ENCODE measurements at places on chromosomes 1 and 21.

DNA sequence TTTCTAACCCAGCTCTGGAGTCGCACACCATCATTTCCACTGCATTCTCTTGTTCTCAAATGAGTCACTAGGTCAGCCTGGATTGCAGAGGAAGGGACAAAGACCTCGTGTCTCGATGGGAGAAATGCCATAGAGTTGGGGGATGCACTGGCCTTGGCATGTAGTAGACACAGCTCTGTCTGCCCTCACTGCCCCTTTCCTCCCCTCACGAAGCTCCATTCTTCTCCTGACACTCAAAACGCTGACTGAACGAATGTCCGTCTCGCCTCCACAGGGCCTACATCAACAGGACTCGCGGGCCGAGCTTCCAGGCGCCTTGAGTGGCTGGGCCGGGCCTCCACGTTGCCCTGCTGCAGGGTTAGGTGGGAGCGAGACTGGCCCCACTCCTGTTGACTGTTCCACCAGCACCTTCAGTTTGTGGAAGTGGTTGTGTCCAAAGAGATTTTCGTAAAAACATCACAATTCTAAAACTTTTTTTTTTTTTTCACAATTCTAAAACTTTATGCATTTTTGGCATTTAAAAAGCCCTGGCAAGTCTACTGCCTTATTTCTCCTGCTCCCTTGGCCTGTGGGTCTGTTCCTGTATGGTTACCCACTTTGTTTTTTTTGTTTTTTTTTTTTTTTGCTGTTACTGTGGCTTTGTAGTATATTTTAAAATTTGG is 18.8 kb downstream of the PKNOX1 start:
- no peak for DNase-seq

GRCh38 chr1:187991944-187992343 is 1163.2 kb downstream of the PLA2G4A start:
- no peak for DNase-seq

DNA sequence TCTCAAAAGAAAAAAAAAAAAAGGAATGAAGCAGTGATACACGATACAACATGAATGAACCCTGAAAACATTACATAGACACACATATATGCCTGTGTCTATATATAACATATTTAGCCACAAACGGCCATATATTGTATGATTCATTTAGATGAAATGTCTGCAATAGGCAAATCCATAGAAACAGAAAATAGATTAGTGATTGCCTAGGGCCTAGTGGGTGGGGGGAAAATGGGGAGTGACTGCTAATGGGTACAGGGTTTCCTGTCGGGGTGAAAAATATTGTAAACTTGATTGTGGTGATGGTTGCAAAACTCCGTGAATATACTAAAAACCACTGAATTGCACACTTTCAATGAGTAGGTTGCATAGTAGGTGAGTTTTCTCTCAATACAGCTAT is 6.0 kb upstream of the H6PD start:
- DNase-seq: no peak

- DNase-seq: no peak
These were observed 3.1 kb downstream of the SIM2 start for GRCh38 chr21:36701756-36702621.

DNA sequence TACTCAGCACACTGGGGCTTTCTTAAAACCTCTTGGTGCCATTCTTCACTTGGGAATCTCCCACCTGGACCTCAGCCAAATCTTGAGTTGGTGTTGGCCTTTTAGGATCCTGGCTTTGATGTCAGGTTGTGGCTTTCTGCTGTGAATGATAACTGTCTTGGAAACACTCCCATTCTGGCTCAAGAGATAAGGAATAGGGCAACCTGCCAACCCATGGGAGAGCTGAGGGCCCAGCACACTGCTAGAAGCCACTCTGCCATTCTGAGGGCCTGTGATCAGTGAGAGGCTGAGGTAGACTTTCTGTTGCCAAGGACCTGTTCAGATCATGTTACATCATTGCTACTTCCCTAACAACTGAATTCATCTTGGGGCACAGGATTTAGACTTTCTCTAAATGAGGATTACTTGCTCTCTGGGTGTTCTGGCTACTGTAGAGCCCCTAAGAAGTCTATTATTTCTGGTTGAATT is 45.8 kb downstream of the TTC39A start:
- no peak for DNase-seq

DNA sequence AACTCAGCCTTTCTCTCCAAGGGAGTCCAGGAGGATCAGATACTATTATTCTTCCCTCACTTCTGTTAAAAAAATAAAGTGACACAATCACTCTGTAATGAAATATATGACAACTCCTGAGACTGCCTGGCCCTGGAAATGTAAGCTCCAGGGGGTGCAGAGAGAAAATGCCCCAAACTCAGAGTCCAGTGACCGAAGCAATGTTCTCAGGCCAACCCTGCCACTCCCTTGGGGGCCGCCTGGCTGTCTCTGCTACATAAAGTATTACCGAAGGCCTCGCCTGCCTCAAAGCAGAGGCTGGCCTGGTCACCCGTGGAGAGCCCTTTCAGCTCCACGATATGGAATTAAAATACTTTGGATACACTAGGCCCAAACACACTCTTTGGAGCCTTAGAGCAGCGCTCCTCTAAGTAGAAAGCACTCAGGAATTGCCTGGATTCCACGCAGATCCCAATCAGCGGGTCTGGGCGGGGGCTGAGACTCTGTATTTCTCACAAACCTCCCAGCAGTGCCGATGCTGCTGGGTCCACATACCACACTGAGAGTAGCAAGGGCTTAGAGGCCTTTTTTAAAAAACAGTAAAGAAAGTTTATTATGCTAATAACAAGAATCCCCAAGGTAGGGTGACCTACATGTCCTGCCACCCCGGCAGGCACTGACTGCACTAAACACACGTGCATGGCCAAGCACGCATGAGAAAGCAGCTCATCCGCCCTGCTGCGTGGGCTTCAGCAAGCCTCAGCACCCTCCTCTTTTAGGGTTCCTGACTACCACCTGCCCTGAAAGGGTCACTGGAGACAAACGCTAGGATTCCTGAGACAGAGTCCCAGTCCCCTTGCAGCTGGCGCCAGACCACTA is 31.1 kb downstream of the TMCO4 start:
- no peak for DNase-seq

Data from CD4-positive, CD25-positive, alpha-beta regulatory T cell (primary cell).